GF-D8 (cell line): ENCODE measurements at places on chromosomes 13 and 19.

- DNase-seq: no peak
Measured at GRCh38 chr19:33216198-33216830, 9.3 kb downstream of the SLC7A10 start.

- no peak for DNase-seq
Measured at GRCh38 chr13:94660695-94661326, 51.5 kb downstream of the SOX21 start.

GRCh38 chr19:49904136-49904535 lies 7.4 kb upstream of the IL4I1 start:
- no peak for DNase-seq

GRCh38 chr19:1275260-1275975 lies at the start of gene FAM174C:
FAM174C (plus strand) TSS chr19:1275530; CDS start chr19:1275550, 20 bp downstream.
- DNase-seq: peak; percentile 92

GRCh38 chr13:112622375-112622774 lies 34.4 kb upstream of the TUBGCP3 start:
- DNase-seq: no peak

DNA sequence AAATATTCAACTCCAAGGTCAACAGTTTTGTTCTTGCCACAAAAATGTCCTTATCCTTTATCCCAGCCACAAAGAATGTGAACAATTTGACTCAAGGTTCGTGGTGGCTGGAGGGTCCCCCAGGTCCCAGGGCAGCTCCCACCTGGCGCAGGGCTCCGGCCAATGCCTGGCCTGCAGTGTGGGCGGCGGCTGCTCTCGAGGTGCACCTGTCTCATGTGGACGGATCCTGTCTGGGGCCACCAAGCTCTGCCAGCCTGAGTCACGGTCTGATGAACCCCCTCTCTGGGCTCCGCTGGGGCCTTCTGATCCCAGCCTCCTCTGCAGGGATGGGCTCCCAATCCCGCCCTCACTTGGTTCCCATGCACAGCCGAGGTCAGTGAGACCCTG lies 49.4 kb downstream of the GAS6 start:
- no peak for DNase-seq

GRCh38 chr19:1270213-1270853 lies 1.2 kb downstream of the CIRBP start:
- no peak for DNase-seq

DNA sequence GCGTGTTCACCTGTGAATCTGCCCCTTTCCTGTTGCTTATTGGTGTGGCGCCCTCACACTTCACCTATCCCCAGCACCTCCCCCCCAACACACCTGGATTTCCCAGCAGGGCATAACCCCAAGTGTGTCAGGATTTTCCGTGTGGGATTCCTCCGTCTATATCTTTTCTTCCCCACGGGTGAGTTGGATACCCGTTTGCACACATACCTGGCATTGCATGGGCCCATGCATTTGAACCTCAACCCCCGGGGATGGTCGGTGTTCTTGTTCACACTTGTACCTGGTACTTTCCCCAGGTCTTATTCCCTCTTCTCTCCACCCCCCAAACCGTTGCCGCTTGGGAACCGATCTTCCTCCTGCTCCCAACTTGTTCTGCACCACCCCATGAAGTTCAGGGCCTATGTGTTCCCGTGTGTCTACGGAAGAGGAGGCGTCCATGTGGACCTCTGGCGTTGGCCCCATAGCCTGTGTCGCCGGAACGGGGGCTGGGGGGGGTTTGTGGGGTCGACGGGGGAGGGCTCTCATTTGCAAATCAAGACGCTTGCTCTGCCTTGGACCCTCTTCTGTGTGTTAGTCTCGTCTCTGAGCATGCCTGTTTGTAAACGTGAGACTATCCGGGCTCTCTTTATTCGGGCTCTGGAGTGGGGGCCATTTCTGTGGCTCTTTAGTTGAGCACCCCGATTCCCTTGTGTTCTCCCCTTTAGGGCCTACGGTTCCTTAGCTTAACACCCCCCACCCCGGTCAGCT lies 1.7 kb downstream of the PRR12 start:
- no peak for DNase-seq

DNA sequence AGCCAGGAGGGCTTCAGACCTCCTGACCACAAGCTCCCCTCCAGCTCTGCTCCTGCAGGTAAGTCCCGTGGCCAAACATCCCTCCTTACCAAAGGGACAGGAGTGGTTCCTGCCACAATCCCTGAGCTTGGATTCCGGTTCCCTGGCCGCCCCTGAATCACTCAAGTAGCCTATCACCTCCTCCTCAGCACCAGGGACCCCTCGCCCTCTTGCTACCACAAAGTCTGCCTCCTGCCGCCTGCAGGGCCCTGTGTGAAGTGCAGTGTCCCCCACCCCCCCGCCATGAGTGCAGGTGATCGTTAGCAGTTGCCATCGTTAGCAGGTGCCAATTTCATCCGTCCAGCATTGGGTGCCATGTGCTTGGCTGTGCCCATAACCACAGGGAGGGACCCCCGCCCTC lies 40.8 kb upstream of the RANBP3 start:
- no peak for DNase-seq

DNA sequence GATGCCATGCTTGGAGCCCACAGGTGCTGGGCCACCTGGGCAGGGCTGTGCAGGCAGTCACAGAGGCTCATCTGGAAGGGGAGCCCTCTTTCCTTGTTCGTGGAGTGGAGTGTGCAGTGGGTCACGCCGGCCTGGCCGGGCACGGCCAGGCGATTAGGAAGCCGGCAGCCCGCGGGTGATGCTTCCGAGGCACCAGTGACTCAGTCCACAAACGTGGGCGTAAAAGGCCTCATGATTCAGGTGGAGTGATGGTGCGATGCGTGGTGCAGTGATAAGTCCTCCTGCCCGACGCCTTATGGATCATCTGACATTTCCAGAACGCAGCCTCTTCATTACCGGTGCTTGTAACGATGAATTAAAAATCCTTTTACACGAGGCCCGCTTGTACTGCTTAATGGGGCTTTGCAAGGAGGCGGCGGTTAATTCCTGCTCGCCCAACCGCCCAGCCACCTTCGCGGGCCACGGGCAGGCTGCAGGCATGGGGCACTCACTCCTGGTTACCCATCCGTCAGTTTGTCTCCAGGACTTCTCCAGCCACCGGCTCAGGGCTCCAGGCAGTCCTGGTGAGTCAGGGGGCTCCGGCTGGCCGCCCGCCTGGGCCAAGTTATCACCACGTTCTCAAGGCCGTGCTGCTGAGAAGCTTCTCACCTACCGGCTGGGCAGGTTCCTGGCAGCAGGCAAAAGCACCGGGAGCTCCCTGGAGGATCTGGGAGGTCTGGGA lies 172.4 kb downstream of the KDM4B start:
- no peak for DNase-seq

DNA sequence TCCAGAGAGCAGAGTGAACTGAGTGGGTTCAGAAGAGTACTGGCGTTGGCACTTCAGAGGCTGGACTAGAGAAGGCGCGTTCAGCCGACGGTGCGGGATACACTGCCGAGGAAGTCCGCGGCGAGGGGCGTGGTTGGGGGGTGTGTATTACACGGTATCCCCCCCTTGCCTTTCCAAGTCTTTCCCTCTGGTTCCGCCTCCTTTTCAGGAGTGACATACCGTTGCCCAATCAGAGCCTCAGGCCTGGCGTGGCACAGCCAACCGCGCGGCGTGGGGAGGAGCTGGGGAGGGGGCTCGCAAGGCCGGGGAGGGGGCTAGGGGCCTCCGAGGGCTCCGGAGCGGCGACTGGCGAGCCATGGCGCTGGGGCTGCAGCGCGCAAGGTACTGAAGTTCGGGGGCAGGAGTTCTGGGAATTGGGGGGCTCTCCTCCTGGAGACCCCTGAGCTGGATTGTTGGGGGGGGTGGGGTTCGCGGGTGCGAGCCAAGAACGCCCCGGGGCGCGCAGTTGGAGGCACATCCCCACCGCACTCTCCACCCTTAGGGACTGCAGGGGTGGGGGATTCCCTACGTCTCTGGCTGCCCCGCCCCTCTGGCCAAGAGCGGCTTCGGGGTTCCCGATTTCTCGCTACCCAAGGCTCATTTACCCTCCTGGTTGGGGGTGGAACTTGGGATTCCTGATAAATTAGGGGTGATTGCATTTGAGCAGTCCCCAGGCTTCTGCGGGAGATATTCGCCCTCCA lies at the start of gene HIF3A:
Gene HIF3A, plus strand, starts transcription at position 321 of the 740 bp plus-strand sequence. Its CDS starts 35 bp downstream, at position 356.
- no peak for DNase-seq

DNA sequence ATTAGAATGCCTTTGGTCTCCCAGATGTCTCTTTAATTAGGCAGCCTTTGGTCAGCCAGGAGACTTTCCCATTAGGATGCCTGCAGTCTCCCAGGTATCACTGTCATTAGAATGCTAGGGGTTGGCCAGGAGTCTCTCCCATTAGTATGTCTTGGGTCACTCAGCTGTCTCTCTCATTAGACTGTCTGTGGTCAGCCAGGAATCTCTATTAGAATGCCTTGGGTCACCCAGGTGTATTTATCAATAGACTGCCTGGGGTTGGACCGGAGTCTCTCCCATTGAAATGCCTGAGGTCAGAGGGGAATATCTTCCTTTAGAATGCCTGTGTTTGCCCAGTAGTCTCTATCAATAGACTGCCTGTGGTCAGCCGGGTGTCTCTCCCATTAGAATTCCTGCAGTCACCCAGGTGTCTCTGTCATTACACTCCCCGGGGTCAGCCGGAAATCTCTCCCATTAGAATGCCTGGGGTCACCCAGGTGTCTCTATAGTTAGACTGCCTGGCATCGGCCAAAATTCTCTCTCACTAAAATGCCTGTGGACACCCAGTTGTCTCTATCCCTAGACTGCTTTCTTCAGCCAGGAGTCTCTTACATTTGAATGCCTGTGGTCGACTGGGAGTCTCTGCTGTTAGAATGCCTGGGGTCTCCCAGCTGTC lies 1460.3 kb downstream of the UQCRFS1 start:
- DNase-seq: no peak

DNA sequence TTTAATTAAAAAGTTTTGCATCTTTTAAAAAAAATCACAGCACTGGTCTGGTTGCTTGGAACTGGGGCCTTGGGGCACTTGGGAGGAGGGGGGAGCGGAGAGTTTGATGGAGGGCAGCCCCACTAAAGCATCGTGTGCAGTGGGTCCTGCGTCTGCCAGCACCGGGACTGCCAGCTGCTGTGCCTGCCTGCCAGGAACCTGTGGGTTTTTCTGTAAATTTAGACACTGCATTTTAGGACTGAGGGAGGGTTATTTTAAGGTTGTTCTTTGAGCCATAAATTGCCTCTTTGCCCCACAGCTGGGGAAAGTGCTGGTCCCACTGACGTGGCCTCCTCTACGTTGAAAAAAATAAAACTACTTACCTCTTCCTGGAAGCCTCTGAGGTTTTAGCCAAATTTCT lies 2.9 kb downstream of the KLF2 start:
- DNase-seq: no peak

- DNase-seq: peak; percentile 27
Measured at GRCh38 chr19:14073261-14073924, 807 bp downstream of the MISP3 start.

DNA sequence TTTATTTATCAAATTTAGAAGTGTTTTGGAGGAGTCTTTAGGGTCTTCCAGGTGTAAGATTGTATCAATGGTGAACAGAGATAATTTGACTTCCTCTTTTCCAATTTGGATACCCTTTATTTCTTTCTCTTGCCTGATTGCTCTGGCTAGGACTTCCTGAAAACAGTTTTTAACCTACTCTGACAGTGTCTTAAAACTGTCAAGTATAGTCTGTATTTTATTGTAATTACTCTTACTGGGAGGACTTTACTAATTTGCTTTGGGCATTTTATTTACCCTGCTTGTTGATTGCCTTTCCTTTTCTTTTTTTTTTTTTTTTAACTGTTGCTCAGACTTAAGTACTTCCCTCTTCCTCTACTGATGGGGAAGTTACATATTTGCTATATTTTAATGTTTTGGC lies 81.3 kb downstream of the URI1 start:
- peak; percentile 20 for DNase-seq
